ENCODE measurements at places on chromosomes 4 and X.
A peak's percentile ranks its signal among the peaks of the same experiment; 100 is the strongest.

DNA sequence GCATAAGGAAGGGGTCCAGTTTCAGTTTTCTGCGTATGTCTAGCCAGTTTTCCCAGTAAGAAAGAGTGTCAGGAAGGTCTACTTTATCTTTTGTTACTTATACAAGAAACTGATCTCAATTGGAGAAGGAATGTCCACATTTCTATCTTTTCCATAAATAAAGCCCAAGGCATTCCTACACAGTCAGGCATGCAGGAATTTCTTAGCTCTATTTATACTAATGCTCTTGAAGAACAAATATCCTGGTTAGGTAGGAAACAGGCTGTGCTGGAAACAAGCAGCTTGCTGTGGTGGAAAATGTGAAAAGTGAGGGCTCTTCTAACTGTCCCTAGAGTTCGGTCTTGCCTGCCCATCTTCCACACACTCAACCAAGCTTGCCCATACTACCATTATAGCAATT lies 37.9 kb upstream of the PITX2 start:
- no peak for DNase-seq

DNA sequence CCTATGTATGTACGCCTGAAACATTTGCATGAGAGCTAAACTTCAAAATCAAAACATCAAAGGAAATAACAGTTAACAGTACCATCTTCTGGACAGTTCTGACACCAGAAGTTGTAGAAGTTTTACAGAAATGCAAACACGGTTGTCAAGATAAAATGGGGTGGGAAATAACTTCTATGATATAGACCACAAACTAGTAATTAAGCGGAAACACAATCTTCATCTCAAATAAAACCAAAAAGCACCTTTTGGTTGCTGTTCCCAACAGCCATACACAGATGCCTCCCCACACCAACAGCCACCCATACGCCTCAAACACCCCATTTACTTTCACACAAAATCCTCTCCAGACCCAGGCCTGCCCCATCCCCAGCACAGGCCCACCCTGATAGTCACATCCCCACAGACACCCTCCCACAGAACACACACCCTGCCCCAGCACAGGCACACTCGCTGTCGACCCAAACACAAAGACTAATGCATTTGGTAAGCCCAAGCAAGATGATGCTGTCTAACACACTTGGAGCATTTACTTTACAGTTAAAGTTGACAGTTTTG lies 64.3 kb downstream of the TAPT1 start:
- no peak for DNase-seq

DNA sequence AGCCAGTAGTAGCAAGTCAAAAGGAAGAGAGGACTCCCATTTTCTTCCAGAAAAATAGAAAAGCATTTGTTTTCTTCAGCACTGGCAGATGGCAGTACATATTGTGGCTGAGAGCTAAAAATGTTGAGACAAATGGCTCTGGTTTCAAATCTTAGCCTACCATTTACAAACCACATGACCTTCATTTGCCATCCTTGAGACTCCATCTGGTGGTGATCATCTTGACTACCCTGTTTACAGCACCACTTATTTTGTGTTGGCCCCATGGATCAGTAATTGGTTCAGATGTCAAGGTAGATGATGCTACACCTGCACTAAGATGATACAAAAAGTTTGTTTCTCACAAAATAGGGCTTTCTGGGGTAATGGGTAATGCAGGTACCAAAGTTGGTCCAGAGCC lies 951.8 kb upstream of the IGFBP7 start:
- DNase-seq: no peak

- DNase-seq: peak; percentile 49
Observed at GRCh38 chr4:38856524-38857337, at the start of gene TLR6. Gene TLR6 (minus strand): TSS chr4:38856817. CDS start chr4:38829473, 27,344 bp downstream.

GRCh38 chrX:421646-422391 lies 35.1 kb upstream of the PPP2R3B start:
- no peak for DNase-seq

GRCh38 chr4:2940267-2941137 lies 22.7 kb downstream of the NOP14 start:
- no peak for DNase-seq

GRCh38 chr4:69848028-69848427 lies 11.9 kb downstream of the SULT1E1 start:
- DNase-seq: no peak

Data from Ammon's horn (tissue), 1 donor.